Activated CD4-positive, alpha-beta T cell treated with anti-CD3 and anti-CD28 coated beads for 36 hours (primary cell): ENCODE measurements at places on chromosomes 1 and 21. TPM values are rescaled to one million over a fixed set of nuclear protein-coding genes. Genes with fewer than 3 reads are reported as not detected.
A peak's percentile ranks its signal among the peaks of the same experiment; 100 is the strongest.

DNA sequence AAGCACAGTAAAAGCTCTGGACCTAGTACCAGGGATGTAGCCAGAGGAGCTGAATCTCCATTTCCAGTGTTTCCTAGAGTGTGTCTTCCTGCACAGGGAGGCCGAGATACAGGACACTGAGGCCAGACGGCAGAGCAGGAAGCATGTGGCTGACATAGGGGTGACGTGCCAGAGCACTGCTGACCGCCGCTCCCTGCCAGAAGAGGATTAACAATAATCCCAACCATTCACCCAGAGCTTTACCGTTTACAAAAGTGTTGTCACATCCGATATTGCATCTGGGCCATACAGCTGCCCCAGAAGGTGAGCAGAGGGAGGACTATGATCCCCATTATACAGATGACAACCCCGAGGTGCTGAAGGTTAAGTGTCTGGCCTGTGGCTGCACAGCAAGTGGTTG lies 5.8 kb upstream of the CLDN19 start:
- no peak for DNase-seq

DNA sequence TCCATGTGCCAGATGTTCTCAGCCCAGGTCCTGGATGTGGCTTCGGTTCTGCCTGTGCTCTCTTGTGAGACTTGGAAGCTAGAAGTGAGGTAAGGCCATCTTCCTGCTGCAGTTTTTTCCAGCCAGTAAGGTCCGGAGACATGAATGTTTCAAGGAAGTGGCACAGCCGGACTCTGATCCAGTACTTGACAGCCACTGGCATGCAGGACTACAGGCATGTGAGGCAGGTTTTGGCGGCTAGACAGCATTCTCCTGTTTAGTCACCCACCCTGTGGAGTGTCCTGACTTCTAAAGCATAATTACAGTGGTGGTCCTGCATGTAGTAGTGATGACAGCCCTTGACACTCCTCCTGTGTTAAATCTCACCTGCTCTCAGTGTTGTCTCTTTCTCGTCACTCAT lies 72.3 kb downstream of the TNFSF4 start:
- no peak for DNase-seq

- DNase-seq = no peak
Observed at GRCh38 chr21:28993293-28993629, 584 bp upstream of the LTN1 start.

DNA sequence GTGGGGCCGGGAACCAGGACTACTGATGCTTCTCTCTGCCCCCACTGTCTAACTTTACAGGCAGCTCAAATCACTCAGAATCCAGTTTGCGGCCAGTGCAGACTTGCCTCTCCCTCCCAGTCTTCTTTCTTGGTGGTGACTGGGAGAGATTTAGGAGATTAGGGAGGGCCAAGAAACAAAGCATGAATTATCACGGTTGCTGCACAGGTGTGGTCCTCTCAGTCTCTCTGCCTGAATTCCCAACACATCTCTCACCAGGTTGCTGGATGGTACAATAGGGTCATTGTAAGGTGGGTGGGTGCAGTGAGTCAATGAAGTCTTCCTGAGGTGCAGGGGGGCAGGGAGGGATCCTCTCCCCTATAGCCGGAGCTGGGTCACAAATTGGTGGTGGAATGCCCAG lies 12.6 kb downstream of the S100A11 start:
- DNase-seq = no peak

DNA sequence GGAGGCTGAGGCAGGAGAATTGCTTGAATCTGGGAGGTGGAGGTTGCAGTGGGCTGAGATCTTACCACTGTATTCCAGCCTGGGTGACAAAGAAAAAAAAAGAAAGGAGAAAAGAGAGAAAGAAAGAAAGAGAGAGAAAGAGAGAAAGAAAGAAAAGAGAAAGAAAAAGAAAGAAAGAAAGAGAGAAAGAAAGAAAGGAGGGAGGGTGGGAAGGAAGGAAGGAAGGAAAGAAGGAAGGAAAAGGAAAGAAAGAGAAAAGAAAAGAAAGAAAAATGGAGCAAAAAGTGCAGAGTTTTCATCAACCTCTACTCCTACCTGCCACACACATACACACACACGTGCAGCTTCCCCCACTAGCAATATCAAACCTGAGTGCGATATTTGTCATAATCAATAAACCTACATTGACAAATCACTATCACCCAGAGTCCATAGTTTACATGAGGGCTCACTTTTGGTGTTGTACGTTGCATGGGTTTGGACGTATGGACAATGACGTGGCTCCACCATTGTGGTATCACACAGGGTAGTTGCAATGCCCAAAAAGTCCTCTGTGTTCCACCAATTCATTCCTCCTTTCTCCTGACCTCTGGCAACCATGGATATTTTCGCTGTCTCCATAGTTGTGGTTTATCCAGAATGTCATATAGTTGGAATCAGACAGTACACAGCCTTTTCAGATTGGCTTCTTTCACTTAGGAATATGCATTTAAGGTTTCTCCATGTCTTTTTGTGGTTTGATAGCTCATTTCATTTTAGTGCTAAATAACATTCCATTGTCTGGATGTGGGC lies 36.5 kb downstream of the EVA1C start:
- no peak for DNase-seq

- peak; percentile 25 for DNase-seq
Observed at GRCh38 chr1:209335178-209335577, 248.3 kb upstream of the CAMK1G start.

- DNase-seq = peak; percentile 89
Observed at GRCh38 chr1:156480411-156481192, 20.0 kb downstream of the MEF2D start.

DNA sequence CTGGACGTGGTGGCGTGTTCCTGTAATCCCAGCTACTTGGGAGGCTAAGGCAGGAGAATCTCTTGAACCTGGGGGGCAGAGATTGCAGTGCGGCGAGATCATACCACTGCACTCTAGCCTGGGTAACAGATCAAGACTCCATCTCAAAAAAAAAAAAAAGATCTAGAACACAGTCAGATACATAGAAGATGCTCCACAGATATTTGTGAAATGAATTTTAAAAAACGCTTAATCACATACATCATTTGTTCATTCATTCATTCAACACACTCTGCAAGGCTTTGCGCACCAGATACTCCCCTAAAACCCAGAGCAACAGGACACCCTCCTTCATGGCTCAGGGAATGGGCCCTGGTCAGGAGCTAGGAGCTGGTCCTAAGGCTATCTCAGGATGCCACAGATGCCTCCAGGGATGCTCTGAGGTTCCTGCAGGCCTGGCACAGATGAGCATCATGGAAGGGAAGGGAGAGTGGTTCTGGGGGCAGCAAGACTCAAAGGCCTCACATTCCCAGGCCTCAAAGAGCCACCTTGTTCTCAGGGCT lies 6.4 kb downstream of the HSPG2 start:
- no peak for DNase-seq

- no peak for DNase-seq
Observed at GRCh38 chr1:47682198-47682597, 244.4 kb downstream of the FOXD2 start.

DNA sequence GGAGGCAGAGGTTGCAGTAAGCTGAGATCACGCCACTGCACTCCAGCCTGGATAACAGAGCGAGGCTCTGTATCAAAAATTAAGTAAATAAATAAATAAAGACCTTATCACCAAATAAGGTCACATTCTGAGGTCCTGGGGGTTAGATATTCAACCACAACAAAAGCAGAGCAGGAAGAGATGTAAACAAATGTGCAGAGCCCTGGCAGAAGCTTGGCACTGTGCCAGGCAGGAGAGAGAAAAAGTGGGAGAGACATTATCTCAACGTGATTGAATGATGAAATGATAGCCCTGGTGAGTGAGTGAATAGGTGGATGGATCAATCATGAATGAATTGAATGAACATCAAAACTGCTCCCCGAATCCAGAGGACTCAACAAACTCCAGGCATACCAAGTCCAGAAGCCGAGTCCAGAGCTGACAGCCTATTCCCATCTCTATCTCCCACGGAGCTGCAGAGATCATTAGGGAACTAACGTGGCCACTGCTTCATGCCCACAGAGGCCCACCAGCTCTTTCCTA lies 150.7 kb downstream of the TOMM20 start:
- no peak for DNase-seq

DNA sequence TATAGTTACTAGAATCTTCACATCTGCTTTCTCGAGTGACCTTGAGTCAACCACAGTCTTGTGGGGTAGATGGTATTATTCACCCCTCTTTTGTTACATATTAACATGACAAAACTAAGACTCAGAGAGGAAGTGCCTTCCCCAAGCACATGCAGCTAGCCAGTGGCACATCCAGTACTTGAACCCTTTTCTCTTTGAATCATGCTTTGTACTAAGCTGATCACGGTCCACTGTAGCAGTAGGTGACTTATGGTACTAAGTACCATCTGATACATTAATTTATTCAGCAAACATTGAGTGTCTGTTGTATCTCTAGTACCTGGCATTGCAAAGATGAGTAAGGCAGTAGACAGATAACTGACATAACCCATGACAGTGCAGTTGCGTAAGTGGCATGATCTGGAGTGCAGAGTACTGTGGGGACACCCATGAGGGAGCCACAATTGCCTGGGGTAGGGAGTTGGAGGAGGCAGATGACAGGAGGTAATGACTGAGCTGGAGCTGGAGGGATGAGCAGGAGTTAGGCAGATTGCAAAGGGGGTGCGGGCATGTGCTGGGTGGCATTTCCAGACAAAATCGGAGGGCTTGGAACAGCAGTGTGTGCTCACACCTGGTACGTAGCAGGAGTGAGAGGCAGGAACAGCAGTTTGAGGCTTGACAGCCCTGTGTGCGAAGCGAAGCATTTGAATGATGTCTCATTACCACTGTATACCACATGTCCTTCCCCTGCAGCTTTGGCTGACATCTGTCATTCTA lies 29.8 kb downstream of the UCK2 start:
- no peak for DNase-seq

DNA sequence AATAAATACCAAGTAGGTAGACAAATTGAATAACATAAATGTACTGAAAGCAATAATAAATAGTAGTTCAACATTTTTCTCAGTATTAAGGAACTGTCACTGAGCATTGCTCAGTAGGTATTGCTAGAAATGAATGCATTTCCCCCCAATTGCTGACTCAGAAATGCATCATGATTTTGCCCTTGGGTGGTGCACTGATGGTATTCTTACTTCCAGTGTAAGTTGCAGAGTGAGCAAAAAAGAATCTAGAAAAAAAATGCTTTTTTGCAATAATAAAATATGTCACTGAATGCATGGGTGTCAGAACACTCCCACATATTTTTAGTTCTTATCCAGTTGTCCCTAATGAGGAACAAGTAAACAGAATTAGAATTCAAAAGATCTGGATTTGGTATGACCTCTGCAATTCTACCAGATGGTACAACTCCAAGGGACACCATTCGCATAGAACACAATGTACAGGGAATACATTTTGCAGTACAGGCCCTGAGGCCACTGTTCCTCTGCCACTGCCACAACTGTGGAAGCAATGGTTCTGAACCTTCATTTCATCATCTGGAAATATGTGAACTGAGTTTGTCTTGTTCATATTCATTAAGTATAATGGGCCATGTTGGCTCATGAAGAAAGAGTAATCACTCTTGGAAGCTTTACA lies 78.0 kb downstream of the ATP6V1G3 start:
- DNase-seq = peak; percentile 32

- DNase-seq = no peak
Observed at GRCh38 chr1:7228252-7228961, 443.2 kb downstream of the CAMTA1 start.

- no peak for DNase-seq
Observed at GRCh38 chr1:210198840-210199239, 33.8 kb upstream of the SERTAD4 start.

- DNase-seq = no peak
Observed at GRCh38 chr1:205226868-205227583, 720 bp upstream of the TMCC2 start.

DNA sequence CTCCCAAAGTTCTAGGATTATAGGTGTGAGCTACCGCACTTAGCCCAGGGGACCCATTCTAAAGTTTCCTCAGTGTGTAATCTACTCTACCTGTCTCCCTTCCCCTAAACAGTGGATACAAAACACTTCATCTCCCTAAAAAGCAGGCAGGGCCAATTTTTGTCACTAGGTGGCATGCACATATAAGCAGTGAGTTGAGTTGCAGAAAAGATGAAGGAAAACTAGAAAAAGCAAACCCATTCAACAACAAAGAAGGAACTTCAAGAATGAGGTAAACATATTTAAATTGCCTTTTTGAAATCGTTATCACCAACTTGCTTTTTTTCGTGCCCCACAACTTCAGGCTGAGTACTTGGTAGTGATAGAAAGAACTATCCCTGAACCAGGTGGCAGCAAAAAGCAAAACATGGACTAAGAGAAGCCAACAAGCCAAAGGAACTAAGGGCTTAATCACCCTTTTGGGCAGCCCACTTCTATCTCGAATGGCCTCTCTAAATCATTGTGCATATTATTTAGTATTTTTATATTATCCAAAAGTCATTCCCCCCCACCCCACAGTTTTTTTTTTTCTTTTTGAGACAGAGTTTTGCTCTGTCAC lies 19.7 kb upstream of the ALDH9A1 start:
- DNase-seq = peak; percentile 55

DNA sequence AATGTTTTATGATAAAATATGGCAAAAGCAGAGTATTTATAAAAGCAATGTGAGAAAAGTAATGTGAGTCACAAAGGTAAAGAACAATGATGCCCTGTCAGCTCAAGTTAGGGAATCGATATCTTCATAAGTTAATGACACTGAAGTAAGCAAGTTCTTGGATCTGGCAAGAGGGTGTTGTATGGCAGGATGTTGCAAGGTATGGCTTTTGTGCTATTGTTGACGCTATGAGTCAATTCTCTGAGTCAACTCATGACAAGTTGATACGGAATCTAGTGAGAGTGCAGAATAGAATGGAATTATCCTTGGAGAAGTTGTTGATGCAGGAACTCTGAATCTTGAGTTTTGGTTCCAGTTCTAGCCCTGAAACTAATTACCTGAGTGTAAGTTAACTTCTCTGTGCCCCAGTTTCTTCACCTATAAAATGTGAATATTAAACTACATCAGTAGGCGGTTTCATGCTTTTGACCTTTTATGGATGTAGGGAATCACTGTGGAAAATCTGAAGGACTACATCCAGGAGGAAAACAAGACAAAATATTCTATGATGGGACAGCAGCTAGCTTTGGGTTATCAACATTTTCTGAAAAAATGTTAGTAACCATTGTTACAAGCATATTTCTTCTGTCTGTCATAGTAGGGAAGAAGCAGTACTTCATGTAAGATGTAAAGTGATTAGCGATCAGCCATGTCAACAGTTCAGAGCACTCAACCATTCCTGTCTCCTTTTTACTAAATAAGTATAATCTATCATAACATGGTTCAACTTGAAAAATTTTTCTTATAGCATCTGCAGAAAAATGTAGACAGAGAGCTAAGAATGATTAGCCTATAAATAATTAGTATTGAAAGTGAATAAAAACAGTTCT lies 96.9 kb downstream of the ATP6V1G3 start:
- no peak for DNase-seq

- no peak for DNase-seq
Observed at GRCh38 chr1:217191441-217191840, 439.4 kb downstream of the GPATCH2 start.

- no peak for DNase-seq
Observed at GRCh38 chr1:198232378-198232777, 75.6 kb downstream of the NEK7 start.

GRCh38 chr1:109279615-109280278 lies 3.2 kb downstream of the PSRC1 start:
- no peak for DNase-seq

The AQP10 gene
- total RNA-seq = not detected

The TCEA3 gene
- total RNA-seq = 5.5 TPM

The BCL2L15 gene
- 1.3 TPM for total RNA-seq

The MCOLN2 gene
- total RNA-seq = 43.5 TPM

The SIK1 gene
- 6.4 TPM for total RNA-seq

The ERG gene
- total RNA-seq = 0.07 TPM

The DENND2D gene
- 174 TPM for total RNA-seq

The KCNQ4 gene
- total RNA-seq = 0.58 TPM

The C4BPA gene
- total RNA-seq = not detected

The LRRC38 gene
- not detected for total RNA-seq
